Activated CD4-positive, alpha-beta memory T cell treated with anti-CD3 and anti-CD28 coated beads for 36 hours (primary cell): ENCODE measurements at places on chromosomes 2 and 18. TPM values are rescaled to one million over a fixed set of nuclear protein-coding genes. Genes with fewer than 3 reads are reported as not detected.
A peak's percentile ranks its signal among the peaks of the same experiment; 100 is the strongest.

The FBLN7 gene
- 38.9 TPM for total RNA-seq

DNA sequence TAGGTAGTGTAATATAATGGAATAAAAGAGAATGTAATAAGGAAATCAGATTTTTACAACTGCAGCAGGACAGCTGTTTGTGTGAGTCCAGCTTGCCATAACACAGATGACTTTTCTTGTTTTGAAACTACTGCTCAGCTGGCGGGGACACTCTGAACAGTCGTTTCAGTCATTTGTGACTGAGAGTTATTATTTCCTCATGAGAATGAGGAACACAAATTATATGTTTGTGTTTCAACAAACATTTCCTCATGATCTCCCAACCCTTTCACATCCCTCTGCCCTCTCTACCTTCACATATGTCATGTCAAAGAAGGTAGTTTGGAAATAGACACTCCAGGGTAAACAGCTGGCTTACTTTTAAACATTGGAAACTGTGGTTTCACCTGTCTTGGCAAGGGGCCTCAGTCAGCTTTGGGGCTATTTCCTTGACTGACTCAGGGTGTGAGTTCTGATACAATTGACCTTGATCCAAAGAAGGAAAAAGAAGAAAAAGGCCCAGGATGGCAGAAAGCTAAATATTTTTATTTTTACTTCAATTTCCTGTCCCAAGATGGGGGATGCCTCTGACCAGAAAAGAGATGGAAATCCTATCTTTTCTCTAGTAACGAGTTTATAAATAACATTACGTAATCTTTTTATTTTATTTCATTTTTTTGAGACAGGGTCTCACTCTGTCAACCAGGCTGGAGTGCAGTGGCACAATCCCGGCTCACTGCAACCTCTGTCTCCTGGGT is 593 bp downstream of the SP140L start:
- H3K4me3 ChIP-seq: peak overlapping the region; percentile 88
- no peaks in the 10 kb centered on the region for H3K27me3 ChIP-seq
- peak; percentile 50 for DNase-seq
- peak overlapping the region; percentile 94 for H3K27ac ChIP-seq
- peaks cover 60% of the 10 kb centered on the region for H3K4me1 ChIP-seq
- peaks cover 28% of the 10 kb centered on the region for H3K36me3 ChIP-seq

- H3K27ac ChIP-seq: no peak overlapping the region
- H3K4me1 ChIP-seq: no peaks in the 10 kb centered on the region
- DNase-seq: no peak
- no peak overlapping the region for H3K4me3 ChIP-seq
- peaks cover 1% of the 10 kb centered on the region for H3K27me3 ChIP-seq
- H3K36me3 ChIP-seq: no peaks in the 10 kb centered on the region
These were observed 32.9 kb downstream of the SERPINB7 start for GRCh38 chr18:63808125-63808524.

The ERICH2 gene
- not detected for total RNA-seq

The VIL1 gene
- total RNA-seq: not detected

DNA sequence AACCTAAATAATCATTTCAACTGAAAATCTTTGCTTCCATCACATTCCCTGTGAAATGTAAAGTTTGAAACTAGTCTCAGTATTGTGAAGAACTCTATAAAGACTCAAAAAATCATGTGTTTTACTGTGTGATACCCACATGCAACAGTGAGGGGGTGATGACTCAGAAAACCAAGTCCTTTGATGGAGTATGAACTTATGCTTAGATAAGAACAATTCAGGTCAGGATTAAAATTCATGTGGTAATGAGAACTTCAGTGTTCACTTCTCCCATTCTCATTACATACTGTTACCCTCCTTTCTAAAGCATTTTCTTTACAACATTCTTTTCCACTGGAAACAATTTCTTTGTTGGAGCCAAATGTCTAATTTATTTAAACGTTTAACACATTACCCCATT is 360.2 kb downstream of the FSIP2 start:
- DNase-seq: no peak
- no peaks in the 10 kb centered on the region for H3K36me3 ChIP-seq
- no peaks in the 10 kb centered on the region for H3K27me3 ChIP-seq
- H3K4me1 ChIP-seq: no peaks in the 10 kb centered on the region
- no peak overlapping the region for H3K27ac ChIP-seq
- H3K4me3 ChIP-seq: no peak overlapping the region

The RNU2-63P gene
- 25.7 TPM for total RNA-seq

The CNTNAP5 gene
- not detected for total RNA-seq

GRCh38 chr2:105324101-105324500 is 5.4 kb downstream of the TGFBRAP1 start:
- peaks cover 47% of the 10 kb centered on the region for H3K4me1 ChIP-seq
- no peaks in the 10 kb centered on the region for H3K27me3 ChIP-seq
- no peak for DNase-seq
- H3K4me3 ChIP-seq: no peak overlapping the region
- H3K36me3 ChIP-seq: peaks cover 4% of the 10 kb centered on the region
- H3K27ac ChIP-seq: no peak overlapping the region
